WTC11 (cell line): ENCODE measurements at places on chromosomes 7 and 10.

DNA sequence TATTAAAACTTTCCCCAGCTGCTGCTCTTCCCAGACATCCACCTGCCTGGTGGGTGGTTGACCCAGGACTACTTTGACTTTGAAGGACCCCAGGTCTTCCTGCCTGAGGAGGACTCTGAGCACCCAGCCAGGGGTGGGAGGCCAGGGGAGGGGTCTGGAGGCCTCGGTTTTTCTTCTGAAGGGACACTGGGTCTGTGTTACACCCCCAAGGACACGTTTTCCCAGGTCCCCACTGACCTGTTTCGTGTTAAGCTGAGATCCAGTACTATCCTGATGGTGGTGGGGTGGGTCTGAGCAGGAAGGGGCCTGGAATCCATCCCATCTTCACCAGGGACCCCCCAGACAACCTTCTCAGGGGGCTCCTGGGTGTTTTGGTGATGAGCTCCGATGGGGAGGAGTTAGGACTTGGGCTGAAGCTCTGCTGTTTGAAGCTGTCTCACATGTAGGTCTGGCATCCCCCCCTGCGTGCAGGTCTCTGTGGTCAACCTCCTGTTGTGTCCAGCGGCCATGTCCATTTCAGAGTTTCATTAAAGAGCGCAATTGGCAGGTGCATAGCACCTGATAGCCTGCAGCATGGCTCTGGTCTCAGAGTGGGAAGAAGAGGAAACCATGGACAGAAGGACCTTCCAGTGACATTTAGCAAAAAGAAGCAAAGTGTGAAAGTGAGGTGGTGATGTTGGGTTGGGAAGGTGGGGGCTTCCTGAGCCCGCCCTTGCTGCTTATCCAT, 3.5 kb downstream of the JAKMIP3 start:
- H3K36me3 ChIP-seq: no peaks in the 10 kb centered on the region
- 0 out of 2 replicates have a peak, but pooled peaks cover 4% of the 10 kb centered on the region for H3K27me3 ChIP-seq

DNA sequence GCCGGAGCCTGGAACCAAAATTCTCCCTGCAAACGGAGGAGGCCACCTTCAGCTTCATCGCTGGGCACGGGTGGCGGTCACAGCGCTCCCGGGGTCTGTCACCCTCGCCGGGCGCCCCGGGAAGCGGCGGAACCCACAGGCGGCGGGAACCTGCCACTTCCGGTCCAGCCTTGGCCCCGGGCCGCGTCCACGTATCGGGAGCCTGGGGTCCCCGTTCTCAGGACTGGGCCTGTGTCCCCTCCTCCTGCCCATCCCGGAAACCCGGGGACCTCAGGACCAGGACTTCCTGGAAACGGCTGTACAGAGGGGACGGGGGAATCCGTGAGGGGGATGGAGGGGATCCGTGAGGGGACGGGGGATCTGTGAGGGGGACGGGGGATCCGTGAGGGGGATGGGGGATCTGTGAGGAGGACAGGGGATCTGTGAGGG, 25.4 kb downstream of the PDGFA start:
- peak; percentile 11 for DNase-seq
- no peak overlapping the region for H3K4me3 ChIP-seq
- H3K27me3 ChIP-seq: no peaks in the 10 kb centered on the region; the same call in 1 of the 2 replicates

DNA sequence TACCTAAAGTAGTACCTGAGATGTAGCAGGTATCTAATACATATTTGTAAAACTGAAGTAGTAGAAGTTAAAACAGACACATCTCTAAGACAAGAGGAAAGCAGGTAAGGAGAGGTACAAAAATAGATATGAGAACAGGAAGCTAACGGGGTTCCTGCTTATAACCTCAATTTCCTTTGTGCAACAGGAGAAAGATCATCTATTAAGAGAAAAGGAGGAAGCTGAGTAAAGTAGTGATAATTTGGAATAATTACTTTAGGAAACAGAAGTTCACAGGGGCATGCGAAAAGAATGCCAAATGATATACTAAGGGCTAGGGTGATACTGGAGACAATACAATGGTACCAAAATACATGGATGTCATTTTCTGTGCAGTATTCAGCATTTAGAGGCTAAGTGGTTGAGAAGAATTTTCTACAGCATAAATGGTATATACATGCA, 108.7 kb downstream of the NRBF2 start:
- H3K4me3 ChIP-seq: no peak overlapping the region
- no peaks in the 10 kb centered on the region for H3K27me3 ChIP-seq
- no peak for DNase-seq
- H3K36me3 ChIP-seq: peaks cover 15% of the 10 kb centered on the region
- H3K4me1 ChIP-seq: peaks cover 66% of the 10 kb centered on the region

GRCh38 chr10:79542626-79543025, 17.6 kb downstream of the SFTPA2 start:
- H3K36me3 ChIP-seq: no peaks in the 10 kb centered on the region
- H3K4me1 ChIP-seq: no peaks in the 10 kb centered on the region
- no peak for DNase-seq
- H3K27ac ChIP-seq: no peak overlapping the region

DNA sequence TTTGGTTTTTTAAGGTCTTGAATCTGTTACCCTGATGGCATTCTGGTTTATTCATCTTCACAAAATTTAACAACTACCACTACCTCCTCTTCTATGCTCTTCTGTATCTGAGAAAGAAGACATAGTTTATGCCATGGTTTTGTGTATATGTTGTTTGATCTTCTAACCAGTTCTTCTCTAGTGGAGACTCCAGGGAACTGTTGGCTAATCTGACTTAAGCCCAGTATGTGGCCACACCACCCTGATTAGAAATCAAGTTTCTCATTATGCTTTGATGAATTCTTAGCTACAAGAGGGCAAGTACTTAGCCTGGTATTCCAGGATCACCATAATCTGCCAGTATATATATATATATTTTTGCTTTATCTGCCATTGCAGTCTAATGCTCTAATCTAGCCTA, 99.5 kb upstream of the MXI1 start:
- H3K27ac ChIP-seq: no peak overlapping the region
- no peak for DNase-seq
- H3K36me3 ChIP-seq: peaks cover 6% of the 10 kb centered on the region
- H3K4me3 ChIP-seq: no peak overlapping the region

DNA sequence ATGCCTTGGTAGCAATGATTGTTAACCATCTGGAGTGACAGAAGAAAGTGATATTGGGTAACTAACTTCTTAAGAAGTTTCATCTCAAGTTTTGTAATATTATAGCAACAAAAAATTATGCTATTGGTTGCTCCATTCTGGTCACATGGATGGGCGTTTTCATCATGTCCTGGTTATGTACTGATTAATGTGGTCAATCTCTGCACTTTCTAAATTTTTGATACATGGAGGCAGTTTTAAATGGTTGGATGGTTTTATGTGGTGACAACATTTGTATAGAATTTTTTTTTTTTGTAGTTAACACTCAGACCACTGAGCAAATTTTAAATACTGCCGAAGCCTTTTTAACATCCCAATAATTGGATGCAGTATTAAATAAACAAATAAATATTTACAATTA, 55.2 kb upstream of the CCAR1 start:
- no peaks in the 10 kb centered on the region for H3K4me1 ChIP-seq
- H3K27me3 ChIP-seq: no peaks in the 10 kb centered on the region
- no peak overlapping the region for H3K4me3 ChIP-seq
- no peak for DNase-seq
- peaks cover 39% of the 10 kb centered on the region for H3K36me3 ChIP-seq

- no peak overlapping the region for H3K4me3 ChIP-seq
- no peak overlapping the region for H3K27ac ChIP-seq
- no peaks in the 10 kb centered on the region for H3K36me3 ChIP-seq
- H3K27me3 ChIP-seq: no peaks in the 10 kb centered on the region; the same call in 1 of the 2 replicates
- no peaks in the 10 kb centered on the region for H3K4me1 ChIP-seq
- no peak for DNase-seq
These were observed 52.3 kb upstream of the TMEM229A start for GRCh38 chr7:124085179-124085578.

DNA sequence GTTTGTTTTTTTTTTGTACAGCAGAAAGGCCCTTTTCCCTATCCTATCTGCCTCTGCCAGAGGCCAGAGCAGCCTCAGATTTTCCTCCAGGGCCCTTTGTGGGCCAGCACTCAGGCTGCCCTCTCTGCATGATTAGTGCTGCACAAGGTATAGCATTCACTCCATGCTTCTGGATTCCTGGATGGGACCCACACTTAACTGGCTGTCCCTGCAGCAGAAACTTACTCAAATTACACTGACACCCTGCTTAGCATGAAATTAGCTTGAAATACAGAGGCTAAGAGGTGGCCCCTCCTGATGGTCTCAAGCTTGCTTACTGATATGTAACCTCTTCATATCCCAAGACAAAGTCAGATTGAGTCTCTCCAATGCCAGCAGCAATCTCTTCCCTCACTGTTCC, 239.3 kb downstream of the SORCS1 start:
- no peak for DNase-seq
- H3K36me3 ChIP-seq: peaks cover 3% of the 10 kb centered on the region; the same call in 1 of the 2 replicates

- H3K27ac ChIP-seq: no peak overlapping the region
- H3K27me3 ChIP-seq: no peaks in the 10 kb centered on the region
- H3K4me3 ChIP-seq: no peak overlapping the region
- H3K4me1 ChIP-seq: no peaks in the 10 kb centered on the region
These were observed 10.1 kb downstream of the SLC39A12 start for GRCh38 chr10:17961551-17962422.

GRCh38 chr7:80661729-80662128, 23.3 kb downstream of the CD36 start:
- DNase-seq: peak; percentile 23
- no peak overlapping the region for H3K4me3 ChIP-seq
- H3K27ac ChIP-seq: no peak overlapping the region
- no peaks in the 10 kb centered on the region for H3K27me3 ChIP-seq
- no peaks in the 10 kb centered on the region for H3K36me3 ChIP-seq

DNA sequence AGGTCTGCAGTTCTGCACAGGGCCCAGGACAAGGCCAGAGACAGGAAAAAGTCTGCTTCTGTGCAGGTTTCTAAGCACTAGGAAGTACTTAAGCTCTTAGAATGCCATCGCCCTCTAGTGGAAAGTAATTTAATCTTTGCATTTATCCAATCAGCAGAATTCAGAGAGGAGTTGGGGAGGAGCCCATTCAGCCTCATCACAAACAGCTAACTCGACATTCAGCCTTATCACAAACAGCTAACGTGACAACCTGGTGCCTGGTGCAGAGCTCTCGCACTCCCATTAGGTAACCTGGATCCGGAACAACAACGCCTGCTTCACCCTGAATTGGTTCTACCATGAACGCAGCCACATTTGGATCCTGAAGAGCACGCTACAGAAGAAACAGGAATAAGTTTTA, 15.2 kb downstream of the OAT start:
- DNase-seq: peak; percentile 30
- peak overlapping the region; percentile 95 for H3K27ac ChIP-seq

DNA sequence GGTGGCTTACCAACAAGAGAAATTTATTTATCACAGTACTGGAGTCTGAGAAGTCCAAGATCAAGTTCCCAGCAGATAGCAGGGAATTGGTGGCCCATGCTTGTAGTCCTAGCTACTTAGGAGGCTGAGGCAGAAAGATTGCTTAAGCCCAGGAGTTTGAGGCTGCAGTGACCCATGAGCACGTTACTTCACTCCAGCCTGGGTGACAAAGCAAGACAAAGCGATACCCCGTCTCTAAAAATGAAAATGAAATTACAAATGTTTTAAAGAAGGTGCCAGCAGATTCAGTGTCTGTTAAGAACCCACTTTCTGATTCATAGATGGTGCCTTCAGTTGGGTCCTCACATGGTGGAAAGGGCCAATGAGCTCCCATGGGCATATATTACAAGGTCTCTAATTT, 20.6 kb upstream of the ARHGAP12 start:
- H3K4me1 ChIP-seq: peaks cover 15% of the 10 kb centered on the region
- H3K27ac ChIP-seq: no peak overlapping the region
- no peak overlapping the region for H3K4me3 ChIP-seq
- DNase-seq: no peak

GRCh38 chr10:16606421-16606820, 84.7 kb upstream of the C1QL3 start:
- H3K27me3 ChIP-seq: no peaks in the 10 kb centered on the region; the same call in 1 of the 2 replicates
- H3K27ac ChIP-seq: no peak overlapping the region
- no peaks in the 10 kb centered on the region for H3K4me1 ChIP-seq

GRCh38 chr10:129507216-129507889, 40.3 kb downstream of the MGMT start:
- H3K4me1 ChIP-seq: peaks cover 11% of the 10 kb centered on the region
- no peaks in the 10 kb centered on the region for H3K27me3 ChIP-seq
- DNase-seq: no peak
- H3K27ac ChIP-seq: no peak overlapping the region
- H3K4me3 ChIP-seq: no peak overlapping the region

- no peaks in the 10 kb centered on the region for H3K36me3 ChIP-seq
- no peak overlapping the region for H3K4me3 ChIP-seq
- no peak overlapping the region for H3K27ac ChIP-seq
- no peaks in the 10 kb centered on the region; the same call in 1 of the 2 replicates for H3K27me3 ChIP-seq
These were observed 276.0 kb downstream of the RPS24 start for GRCh38 chr10:78309536-78310237.

DNA sequence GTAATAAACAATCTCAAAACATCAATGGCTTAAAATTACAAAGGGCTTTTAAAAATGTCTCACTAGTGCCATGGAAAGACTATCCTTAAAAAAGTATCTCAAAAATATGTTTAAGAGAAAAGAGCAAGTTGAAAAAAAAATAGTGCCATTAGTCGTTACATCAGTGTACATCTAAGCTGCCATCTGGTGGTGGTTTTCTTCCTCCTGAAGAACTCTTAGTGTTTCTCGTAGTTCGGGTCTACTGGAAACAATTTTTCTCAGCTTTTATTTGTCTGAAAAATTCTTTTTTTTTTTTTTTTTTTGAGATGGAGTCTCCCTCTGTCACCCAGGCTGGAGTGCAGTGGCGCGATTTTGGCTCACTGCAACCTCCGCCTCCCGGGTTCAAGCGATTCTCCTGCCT, 5.9 kb upstream of the GARIN1A start:
- H3K27me3 ChIP-seq: peaks cover 6% of the 10 kb centered on the region; the same call in 1 of the 2 replicates
- DNase-seq: no peak
- H3K4me3 ChIP-seq: no peak overlapping the region
- H3K36me3 ChIP-seq: peaks cover 22% of the 10 kb centered on the region
- H3K27ac ChIP-seq: no peak overlapping the region

GRCh38 chr10:124450012-124450782, at the start of gene NKX1-2:
NKX1-2 (minus strand) TSS chr10:124450035; CDS start chr10:124449943, 92 bp downstream.
- peaks cover 60% of the 10 kb centered on the region for H3K4me1 ChIP-seq
- peak within 1 kb of the TSS; percentile 89 for H3K27ac ChIP-seq
- H3K36me3 ChIP-seq: no peaks in the 10 kb centered on the region
- H3K27me3 ChIP-seq: peaks cover 58% of the 10 kb centered on the region
- peak; percentile 81 for DNase-seq

DNA sequence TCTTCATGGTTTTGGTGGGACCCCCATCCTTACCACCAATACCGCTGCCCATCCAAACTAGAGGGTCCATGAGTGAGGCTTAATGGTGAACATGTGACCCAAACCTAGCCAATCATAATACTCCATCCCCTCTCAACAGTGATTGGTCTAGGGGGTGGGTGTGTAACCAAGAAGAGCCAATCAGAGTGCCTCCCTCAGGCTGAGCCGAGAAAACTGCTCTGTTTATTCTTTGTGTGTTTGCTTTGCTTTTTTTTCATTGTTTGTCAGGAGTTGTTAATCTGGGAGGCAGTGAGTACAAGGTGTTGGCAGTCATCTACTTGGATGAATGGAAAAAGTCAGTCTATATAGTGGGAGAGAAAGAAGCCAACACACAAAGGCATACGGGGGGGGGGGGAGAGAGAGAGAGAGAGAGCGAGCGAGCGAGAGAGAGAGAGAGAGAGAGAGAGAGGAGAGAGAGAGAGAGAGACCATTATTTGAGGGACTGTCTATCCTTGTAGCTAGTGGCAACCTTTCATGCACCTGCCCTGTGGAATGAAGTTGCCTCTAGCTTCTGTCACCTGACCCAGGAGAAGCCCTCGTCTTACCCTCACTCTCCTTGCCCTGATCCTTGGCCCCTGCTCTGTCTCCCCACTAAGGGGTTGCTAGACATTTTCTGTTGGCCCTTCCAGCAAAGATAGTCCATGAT, 441.7 kb downstream of the TYW1 start:
- no peak overlapping the region for H3K4me3 ChIP-seq
- peaks cover 24% of the 10 kb centered on the region for H3K4me1 ChIP-seq
- peaks cover 5% of the 10 kb centered on the region for H3K27me3 ChIP-seq
- peaks cover 11% of the 10 kb centered on the region for H3K36me3 ChIP-seq
